HCT116 (cell line): ENCODE measurements at places on chromosomes 6 and 20. TPM values are rescaled to one million over a fixed set of nuclear protein-coding genes. Genes with fewer than 3 reads are reported as not detected.

Gene ASIP
- not detected for total RNA-seq

Gene CST7
- total RNA-seq = not detected

Gene FAM83C
- total RNA-seq = not detected

Gene LY6G6C
- 0.54 TPM for total RNA-seq

Gene PNPLA1
- 0.10 TPM for total RNA-seq

Gene POLR1H
- total RNA-seq = 42.6 TPM

Gene SDCBP2
- 3.4 TPM for total RNA-seq

Gene OPRM1
- not detected for total RNA-seq
